ENCODE measurements at places on chromosomes 5 and 9. TPM values are rescaled to one million over a fixed set of nuclear protein-coding genes. Genes with fewer than 3 reads are reported as not detected.

PAEP gene
- not detected for total RNA-seq

- DNase-seq: no peak
- no peaks in the 10 kb centered on the region for H3K36me3 ChIP-seq
Measured at GRCh38 chr9:70881333-70881732, 240.1 kb downstream of the TRPM3 start.

PDE6A gene
- total RNA-seq: not detected

DNA sequence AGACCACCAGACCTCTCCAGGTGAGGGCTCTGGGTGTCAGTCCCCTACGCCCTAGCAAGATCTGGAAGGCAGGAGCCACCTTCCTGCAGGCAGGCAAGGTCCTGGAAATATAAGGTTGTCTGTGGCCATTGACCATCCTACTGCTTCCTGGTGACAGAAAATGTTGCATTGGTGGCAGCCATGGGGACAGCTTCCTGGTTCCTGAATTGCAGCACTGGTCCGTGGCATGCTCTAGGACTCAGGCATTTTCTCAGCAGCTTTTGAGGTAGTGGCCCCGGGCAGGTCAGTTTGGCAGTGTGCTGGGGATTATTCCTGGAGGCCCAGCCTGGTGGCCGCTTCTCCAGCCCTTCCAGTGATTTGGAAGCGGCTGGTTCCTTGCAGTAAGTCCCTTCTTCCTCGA lies 36.6 kb upstream of the KCNMB1 start:
- H3K4me1 ChIP-seq: peaks cover under 1% of the 10 kb centered on the region
- H3K27me3 ChIP-seq: peaks cover 3% of the 10 kb centered on the region
- no peak overlapping the region for H3K27ac ChIP-seq
- no peak overlapping the region for H3K4me3 ChIP-seq
- H3K36me3 ChIP-seq: no peaks in the 10 kb centered on the region
- DNase-seq: no peak

GRCh38 chr5:150599917-150600511 lies 40.4 kb upstream of the SYNPO start:
- H3K36me3 ChIP-seq: no peaks in the 10 kb centered on the region
- DNase-seq: no peak
- no peak overlapping the region for H3K4me3 ChIP-seq
- H3K27me3 ChIP-seq: no peaks in the 10 kb centered on the region

DNA sequence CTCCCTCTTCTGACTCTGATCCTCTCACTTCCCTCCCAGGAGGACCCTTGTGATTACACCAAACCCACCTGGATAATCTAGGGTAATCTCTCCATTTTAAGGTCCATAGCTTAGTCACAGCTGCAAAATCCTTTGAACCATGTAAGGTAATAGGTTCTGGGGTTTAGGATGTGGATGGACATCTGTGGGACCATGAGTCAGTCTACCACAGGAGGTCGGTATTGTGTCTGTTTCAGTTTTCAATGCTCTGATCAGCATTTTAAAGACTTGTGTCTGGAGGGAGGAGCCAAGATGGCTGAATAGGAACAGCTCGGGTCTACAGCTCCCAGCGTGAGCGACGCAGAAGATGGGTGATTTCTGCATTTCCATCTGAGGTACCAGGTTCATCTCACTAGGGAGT lies 112.6 kb downstream of the CAVIN4 start:
- peaks cover 3% of the 10 kb centered on the region for H3K4me1 ChIP-seq
- H3K27ac ChIP-seq: no peak overlapping the region
- peaks cover 20% of the 10 kb centered on the region for H3K27me3 ChIP-seq
- DNase-seq: no peak
- H3K4me3 ChIP-seq: no peak overlapping the region

DNA sequence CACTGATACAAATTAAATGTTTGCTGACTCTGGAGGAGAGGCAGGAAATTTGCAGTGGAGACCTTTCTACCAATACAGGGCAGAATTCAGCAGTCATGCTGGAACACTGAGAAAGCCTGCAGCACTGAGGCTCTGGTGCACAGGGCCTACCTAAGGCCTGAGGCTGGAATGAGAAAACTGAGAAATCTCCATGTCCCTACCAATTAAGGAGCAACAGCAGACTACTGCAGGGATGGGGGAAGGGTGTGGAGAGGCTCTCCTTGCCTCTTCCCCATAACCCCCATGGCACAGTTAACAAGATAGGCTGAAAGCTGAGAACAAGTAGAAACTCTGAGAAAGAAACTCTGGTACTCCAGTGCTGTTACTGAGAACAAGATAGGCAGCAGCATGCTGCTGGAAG lies 10.5 kb downstream of the FBXO4 start:
- H3K36me3 ChIP-seq: peaks cover 28% of the 10 kb centered on the region
- H3K27me3 ChIP-seq: no peaks in the 10 kb centered on the region
- no peak overlapping the region for H3K4me3 ChIP-seq

CDH6 gene
- total RNA-seq: not detected

DNA sequence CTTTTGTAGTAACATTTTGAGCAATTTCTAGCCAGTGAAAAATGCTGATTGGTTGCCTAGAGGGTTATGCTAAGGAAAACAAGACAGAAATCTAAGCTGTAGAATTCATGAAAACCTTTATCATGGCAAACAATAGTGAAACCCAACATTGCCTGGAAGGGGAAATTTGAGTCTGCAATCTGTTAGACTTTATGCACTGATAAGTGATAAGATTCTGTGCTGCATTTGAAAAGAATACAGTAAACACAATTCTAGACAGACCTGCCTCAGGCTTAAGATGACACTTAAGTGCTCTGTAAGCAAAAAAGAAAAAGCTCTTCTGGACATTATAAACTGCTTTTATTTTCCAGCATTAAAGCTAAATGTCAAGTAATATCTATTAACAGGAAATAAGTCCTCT lies 519.3 kb downstream of the ISL1 start:
- H3K27me3 ChIP-seq: no peaks in the 10 kb centered on the region
- DNase-seq: no peak
- H3K36me3 ChIP-seq: no peaks in the 10 kb centered on the region
- no peaks in the 10 kb centered on the region for H3K4me1 ChIP-seq

ITGA1 gene
- total RNA-seq: 1.2 TPM

DNA sequence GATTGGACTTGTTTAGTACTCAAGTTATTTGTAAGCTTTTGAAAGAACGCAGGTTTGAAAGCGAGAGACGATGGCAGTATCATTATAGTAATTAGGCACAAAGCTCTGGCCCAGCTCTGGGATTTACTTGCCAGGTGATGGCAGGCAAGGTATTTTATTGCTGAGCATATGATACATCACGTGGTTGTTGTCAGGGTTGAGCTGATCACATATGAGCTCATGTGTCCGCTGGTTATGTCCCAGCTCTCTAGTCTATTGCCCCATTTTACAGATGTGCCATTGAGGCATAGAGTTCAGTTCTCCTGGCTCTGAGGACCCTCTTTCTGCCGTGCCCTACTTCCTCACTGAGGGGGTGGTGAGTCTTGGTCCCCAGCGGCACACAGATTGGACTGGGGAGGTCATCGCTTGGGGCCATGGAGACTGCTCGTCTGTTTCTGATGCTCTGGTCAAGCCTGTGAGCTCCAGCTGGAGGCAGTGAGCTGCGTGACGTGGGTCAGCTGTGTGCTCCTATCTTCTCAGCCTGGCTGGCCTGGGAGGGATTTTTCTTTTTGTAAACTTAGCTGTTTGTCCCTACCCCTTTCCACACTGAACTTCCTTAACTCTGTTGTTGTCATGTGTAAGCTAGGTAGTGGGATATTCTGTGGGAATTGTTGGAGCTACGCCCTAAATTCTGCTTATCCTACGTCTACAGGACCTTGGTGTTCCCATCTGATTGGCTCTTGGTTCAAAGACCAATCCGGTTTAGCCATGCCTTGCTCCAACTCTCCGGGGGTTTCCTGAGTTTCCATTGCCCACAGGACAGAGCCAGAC lies 2.2 kb downstream of the NXNL2 start:
- H3K27me3 ChIP-seq: peaks cover 37% of the 10 kb centered on the region
- DNase-seq: no peak
- no peak overlapping the region for H3K4me3 ChIP-seq
- H3K36me3 ChIP-seq: peaks cover 1% of the 10 kb centered on the region

- no peak for DNase-seq
- peaks cover 9% of the 10 kb centered on the region for H3K4me1 ChIP-seq
- no peak overlapping the region for H3K4me3 ChIP-seq
- no peaks in the 10 kb centered on the region for H3K36me3 ChIP-seq
- H3K27ac ChIP-seq: no peak overlapping the region
- no peaks in the 10 kb centered on the region for H3K27me3 ChIP-seq
Measured at GRCh38 chr5:80920333-80920732, 39.8 kb upstream of the RASGRF2 start.

GRCh38 chr5:125421006-125421405 lies 674.6 kb upstream of the ZNF608 start:
- no peaks in the 10 kb centered on the region for H3K4me1 ChIP-seq
- DNase-seq: no peak
- H3K36me3 ChIP-seq: no peaks in the 10 kb centered on the region
- no peak overlapping the region for H3K4me3 ChIP-seq
- H3K27ac ChIP-seq: no peak overlapping the region

GRCh38 chr5:8826508-8826907 lies 719.4 kb downstream of the SEMA5A start:
- no peaks in the 10 kb centered on the region for H3K36me3 ChIP-seq
- H3K27ac ChIP-seq: no peak overlapping the region
- no peaks in the 10 kb centered on the region for H3K4me1 ChIP-seq
- peaks cover 3% of the 10 kb centered on the region for H3K27me3 ChIP-seq
- H3K4me3 ChIP-seq: no peak overlapping the region
- no peak for DNase-seq

PHF19 gene
- total RNA-seq: 289 TPM

GRCh38 chr5:96720408-96720807 lies 58.2 kb downstream of the CAST start:
- no peaks in the 10 kb centered on the region for H3K27me3 ChIP-seq
- no peak overlapping the region for H3K4me3 ChIP-seq
- peaks cover 18% of the 10 kb centered on the region for H3K4me1 ChIP-seq
- no peak for DNase-seq
- peaks cover 3% of the 10 kb centered on the region for H3K36me3 ChIP-seq
- no peak overlapping the region for H3K27ac ChIP-seq

SEMA5A gene
- total RNA-seq: not detected

DNA sequence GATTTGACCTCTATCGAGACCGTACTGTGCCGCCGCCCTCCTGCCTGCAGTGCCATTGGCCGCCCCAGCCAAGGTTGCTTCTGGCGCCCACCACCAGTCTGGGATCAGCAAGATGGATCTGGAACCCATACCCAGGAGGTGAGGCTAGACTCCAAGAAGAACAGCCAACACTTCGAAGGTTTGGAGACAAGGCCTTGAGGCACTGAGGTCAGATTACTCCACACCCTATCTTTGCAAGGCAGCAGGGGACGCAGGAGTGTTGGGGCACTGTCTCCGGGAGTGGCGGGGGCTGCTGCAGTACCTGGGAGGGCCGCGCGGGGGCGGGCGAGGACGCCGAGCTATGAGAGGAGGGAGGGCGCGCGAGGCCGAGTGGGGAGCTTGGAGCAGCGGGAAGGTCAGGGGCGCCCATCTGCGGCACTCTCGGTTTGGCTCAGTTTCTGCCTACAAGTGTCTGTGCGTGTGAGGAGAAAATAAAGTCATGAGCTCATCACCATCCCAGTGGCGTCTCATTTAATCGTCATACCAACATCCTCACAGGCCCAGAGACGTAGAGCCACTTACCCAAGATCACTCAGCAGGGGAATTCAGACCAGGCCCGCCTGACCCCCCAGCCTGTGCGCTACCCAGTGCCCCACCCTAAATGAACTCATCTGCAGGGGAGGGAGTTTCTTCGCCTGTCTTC lies 20.5 kb upstream of the PSD2 start:
- no peaks in the 10 kb centered on the region for H3K27me3 ChIP-seq
- no peaks in the 10 kb centered on the region for H3K36me3 ChIP-seq
- H3K27ac ChIP-seq: no peak overlapping the region
- peaks cover 8% of the 10 kb centered on the region for H3K4me1 ChIP-seq

IL9 gene
- not detected for total RNA-seq

GRCh38 chr5:169197343-169197742 lies 103.6 kb downstream of the SLIT3 start:
- H3K36me3 ChIP-seq: no peaks in the 10 kb centered on the region
- DNase-seq: no peak
- H3K27me3 ChIP-seq: no peaks in the 10 kb centered on the region
- no peak overlapping the region for H3K4me3 ChIP-seq
- no peaks in the 10 kb centered on the region for H3K4me1 ChIP-seq
- no peak overlapping the region for H3K27ac ChIP-seq

SPACA9 gene
- 2.9 TPM for total RNA-seq

DNA sequence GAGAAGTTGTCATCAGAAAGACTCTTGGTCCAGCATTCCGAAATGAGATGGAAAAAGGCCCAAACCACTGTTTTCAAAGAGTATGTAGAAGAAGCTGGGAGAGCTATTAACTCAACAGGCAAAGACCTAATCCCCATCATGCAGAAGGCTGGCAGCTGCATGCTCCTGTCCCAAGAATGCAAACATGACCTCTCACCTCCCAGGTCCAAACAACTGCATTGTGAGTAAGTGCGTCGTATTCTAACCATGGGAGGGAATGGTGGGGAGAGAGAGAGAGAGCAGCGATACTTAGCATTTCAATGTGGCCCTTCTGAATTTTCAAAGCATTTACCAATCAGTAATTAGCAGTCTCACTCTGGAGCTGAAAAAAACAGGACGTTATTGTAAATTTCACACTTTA lies 27.6 kb downstream of the TRPC7 start:
- DNase-seq: no peak
- H3K27me3 ChIP-seq: no peaks in the 10 kb centered on the region
- no peak overlapping the region for H3K4me3 ChIP-seq
- H3K4me1 ChIP-seq: no peaks in the 10 kb centered on the region
- H3K27ac ChIP-seq: no peak overlapping the region

GRCh38 chr5:76771705-76772405 lies 47.0 kb upstream of the F2RL1 start:
- H3K36me3 ChIP-seq: no peaks in the 10 kb centered on the region
- H3K27me3 ChIP-seq: no peaks in the 10 kb centered on the region
- DNase-seq: no peak
- no peak overlapping the region for H3K27ac ChIP-seq

DNA sequence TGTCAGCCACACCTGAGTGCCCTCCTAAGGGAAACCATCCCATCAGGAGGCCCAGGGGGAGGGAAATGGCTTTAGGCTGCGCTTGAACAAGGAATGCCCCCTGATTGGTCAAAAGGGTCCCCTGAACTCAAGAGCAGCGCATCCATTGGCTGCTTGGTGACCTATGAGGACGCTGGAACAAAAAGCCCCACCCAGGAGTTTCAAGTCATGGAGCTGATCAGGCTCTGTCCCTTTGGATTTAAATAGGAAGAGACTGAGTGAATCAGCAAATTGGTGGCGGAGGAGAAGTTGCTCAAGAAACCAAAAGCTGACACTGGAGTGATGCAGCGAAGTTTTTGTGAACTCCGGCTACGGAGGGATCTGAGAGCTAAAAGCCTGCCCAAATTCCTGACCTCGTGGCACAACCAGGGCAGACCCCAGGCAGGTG lies 66.7 kb downstream of the SMIM23 start:
- H3K4me1 ChIP-seq: peaks cover 10% of the 10 kb centered on the region
- no peak overlapping the region for H3K4me3 ChIP-seq
- no peak for DNase-seq
- no peak overlapping the region for H3K27ac ChIP-seq
- H3K27me3 ChIP-seq: no peaks in the 10 kb centered on the region
